ENCODE measurements at places on chromosomes 3 and 15.

GRCh38 chr3:31077021-31077601 is 182.7 kb upstream of the GADL1 start:
- peak; percentile 96 for DNase-seq

DNA sequence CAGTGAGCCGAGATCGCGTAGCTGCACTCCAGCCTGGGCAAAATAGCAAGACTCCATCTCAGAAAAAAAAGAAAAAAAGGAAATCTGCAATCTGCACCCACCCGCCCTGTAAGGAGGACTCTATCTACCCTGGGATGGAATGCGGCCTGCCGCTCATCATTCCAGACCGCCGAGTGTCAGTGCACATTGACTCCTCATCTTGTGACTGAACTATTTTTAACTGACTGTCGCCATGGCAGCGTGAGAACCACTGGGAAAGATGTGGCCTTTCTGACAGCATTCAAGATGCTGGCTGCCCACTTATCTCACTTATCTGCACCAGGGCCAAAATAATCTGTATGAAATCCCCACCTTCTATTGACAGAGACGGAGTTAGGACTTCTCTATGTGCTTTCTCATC is 38.8 kb upstream of the ANKRD34C start:
- DNase-seq: no peak

GRCh38 chr3:111824351-111824750 is 34.7 kb upstream of the PHLDB2 start:
- DNase-seq: no peak

GRCh38 chr3:39541917-39542329 is 74.4 kb downstream of the MOBP start:
- DNase-seq: peak; percentile 32

DNA sequence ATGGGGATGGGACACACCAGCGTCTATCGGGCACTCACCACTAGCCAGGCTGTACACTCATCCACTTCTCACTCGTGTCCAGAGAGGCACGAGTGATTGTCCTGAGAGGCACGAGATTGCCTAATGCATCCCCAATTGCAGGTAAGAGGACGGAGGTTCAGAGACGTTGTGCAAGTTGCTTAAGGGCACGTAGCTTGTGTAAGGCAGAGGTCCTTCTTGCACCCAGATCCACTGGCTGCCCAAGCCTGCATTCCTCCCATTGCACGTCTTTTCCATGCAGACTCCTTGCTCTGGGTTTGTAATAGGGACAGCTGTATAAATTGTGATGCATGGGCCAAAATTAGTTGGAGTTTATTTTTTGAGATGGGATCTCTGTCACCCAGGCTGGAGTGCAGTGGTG is 264.3 kb downstream of the PLCL2 start:
- DNase-seq: no peak

- DNase-seq: no peak
These were observed 44.1 kb downstream of the CPN2 start for GRCh38 chr3:194306771-194307640.

DNA sequence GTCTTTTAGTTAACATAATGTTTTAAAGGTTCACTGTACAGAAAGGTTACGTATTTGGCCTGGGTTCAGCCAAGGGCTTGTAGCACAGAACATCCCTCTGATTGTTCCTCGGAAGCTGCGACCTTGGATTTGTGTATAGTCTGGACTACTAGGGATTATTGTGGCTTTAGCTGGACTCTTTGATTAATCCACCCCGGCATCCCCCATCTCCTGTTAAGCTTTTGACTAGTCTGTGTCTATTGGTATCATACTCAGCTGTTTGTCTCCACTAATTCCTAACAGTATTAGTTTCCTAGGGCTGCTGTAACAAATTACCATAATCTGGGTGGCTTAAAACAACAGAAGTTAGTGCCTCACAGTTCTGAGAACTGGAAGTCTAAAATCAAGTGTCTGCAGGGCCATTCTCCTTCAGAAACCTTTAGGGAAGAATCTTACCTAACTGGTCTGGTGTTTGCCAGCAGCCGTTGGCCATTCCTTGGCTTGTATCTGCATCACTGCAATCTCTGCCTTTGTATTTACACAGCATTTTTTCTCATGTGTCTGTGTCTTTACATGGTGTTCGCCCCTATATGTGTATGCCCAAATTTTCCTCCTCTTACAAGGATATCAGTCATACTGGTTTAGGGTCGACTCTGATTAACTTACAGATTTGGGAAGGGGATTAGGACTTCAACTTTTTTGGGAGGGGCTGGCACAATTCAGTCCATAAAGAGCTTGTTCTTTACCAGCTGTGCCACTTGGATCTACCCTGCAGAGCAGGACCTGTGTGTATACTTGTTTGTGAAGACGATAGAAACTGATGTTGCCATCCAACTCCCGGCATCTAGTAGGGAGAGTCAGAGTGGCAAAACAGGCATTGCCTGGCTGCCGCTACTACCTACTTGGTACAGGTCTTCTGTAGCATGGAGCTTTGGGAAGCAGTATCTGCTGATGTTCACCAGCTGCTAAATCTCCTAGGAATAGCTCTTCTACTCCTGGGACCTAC is 117.8 kb downstream of the UBE2E2 start:
- no peak for DNase-seq

DNA sequence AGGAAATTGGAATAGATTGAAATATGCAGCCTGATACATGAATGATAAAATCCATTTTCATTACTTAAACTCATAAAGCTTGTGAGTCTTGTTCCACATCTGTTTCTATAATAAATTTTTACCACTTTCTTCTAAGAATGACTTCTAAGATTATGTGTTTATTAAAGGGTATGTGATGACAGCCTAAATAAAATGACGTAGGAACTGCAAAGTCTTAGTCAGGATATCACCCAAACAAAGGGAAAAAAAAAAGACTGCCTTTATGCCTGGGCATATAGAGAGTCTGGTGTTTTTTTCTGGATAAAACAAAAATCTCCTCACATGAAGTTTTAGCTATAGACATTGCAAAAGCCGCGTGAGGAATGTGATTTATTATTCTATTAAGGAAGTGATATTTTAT is 844.0 kb downstream of the DIPK2A start:
- no peak for DNase-seq

GRCh38 chr3:23519314-23520208 is 286.2 kb upstream of the UBE2E1 start:
- DNase-seq: no peak

- DNase-seq: no peak
These were observed 105.3 kb upstream of the TOPAZ1 start for GRCh38 chr3:44136421-44136820.

GRCh38 chr15:74302821-74303359 is 64.6 kb downstream of the CYP11A1 start:
- DNase-seq: peak; percentile 7

GRCh38 chr3:21564531-21564930 is 186.5 kb downstream of the ZNF385D start:
- no peak for DNase-seq

- DNase-seq: no peak
These were observed 94.3 kb downstream of the TBC1D2B start for GRCh38 chr15:77983091-77983707.

DNA sequence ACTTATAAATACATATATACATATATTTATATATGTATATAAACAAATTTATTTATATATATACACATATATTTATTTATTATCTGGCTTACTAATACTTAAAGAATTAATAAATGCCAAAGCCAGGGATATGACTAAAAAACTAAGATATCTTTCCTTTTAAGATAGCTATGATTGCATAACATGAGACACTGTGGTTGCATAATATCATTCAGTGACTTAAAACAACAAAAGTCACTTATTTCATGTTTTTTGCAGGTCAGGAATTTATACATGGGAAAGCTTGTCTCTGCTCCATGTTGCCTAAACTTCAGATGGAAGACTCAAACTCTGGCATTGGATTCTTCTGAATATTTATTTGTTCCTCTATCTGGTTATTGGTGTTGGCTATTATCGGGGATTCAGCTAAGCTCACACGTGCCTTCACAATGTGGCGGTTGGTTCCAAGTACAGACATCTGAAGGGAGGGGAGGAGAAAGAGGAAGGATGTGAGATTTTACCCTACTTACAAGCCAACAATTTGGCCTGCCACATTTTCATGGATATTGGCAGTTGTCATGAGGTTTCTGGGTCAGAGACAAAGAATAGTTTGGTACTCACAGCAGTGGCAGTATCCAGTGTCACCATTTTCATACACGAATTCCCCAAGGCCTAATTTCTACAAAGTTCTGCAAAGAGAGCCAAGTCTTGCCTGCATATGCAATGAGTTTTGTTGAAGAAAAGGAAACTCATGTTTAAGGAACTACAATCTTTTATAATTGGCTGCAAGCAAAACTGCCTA is 381.6 kb downstream of the EPHA3 start:
- no peak for DNase-seq

DNA sequence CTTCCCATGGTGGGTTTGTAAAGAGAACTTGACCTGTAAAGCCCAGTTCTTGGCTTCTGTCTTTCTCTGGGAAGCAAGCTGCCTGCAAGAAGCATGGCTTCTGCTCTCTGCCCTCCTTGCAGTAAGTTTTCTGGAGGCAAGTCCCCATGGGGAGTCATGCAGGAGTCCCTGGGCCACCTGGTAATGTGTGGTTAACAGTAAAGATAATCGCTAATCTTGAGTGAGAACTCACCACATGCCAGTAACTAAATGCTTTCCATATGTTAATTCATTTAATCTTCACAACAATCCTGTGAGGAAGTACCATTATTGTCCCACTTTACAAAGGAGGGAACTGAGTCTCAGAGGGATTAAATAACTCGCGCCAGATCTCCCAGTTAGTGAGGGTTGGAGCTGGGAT is 4.2 kb downstream of the CAPN3 start:
- DNase-seq: no peak

- DNase-seq: no peak
These were observed 303.8 kb downstream of the TLE3 start for GRCh38 chr15:69793781-69794451.

DNA sequence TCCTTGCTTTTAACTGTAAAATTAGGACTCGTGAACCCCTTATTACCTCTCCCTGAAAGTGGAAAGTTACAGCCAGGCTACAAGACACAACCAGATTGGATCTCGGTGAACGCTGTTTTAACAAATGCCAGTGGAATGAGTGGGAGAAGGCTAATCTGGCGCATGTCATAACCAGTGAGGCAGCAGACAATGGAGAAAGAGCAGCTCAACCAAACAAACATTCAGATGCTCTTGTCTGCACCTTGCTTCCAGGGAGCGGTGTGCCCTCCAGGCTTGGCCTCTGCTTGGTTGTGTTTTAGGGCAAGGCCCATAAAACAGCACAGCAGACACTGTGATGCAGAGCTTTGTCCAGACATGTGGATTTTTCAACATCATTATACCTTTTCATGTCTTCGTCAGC is 45.9 kb upstream of the ATP1B3 start:
- no peak for DNase-seq

DNA sequence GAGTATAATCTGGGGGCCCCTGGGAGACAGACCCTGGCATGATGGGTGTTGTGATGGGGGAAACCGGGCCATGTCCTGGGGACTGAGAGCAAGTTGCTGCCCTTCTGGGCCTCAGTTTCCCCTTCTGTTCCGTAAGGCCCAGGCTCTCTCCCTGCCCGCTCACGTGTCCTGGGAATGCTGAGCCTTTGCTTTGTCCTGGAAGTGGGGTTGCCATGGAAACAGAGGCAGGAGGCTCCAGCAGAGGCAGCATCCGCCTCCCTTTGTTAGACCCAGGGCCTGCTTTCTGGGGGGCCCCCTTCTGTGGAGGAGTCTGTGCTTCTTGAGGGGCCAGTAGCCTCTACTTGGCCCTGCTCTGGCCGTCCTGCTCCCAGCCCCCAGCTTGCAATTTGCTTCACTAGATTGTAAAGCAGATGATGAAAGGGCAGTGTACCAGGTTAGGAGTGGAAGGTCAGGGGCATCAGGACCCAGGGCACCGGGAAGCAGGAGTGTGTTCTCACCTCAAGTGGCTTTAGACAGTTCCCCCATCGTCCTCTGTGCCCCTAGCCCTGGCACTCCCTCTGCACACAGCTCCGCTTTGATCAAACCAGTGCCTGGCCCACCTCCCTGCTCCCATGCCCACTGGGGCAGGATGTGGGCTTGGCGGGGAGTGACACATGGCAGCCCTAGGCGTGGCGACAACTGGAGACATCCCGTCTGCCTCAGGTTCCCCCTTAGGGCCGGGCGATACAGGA is 105.6 kb downstream of the FBLN2 start:
- DNase-seq: no peak

DNA sequence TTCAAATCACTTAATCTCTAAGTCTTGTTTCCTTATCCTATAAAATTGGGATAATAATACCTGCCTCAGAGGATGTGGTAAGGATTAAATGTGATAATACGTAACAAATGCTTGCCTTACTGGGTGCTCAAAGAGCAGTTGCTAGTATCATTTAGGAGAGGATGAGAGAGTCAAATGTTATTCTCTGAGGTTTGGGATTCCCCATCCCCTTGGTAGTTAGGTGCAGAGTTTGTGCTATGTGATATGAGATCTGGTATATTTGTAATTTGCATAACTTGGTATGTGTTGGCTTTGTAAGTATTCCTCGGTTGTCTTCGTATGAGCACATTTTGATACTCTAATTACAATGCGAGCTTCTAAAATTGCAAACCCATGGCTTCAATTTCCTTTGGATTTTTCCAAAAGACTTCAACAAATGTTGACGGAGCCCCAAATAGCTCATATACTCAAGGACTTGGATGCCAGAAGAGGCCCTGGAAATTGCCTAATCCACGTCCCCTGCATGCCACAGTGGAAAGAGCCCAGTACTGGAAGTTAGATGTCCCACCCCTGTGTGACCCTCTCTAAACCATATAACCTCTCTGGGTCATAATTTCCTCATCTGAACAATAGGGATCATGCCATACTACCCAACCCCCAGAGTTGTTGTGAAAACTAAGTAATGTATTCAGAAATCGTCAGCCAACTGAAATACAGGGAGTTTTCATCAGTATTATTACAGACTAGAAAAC is 85.0 kb downstream of the FBN1 start:
- DNase-seq: no peak

DNA sequence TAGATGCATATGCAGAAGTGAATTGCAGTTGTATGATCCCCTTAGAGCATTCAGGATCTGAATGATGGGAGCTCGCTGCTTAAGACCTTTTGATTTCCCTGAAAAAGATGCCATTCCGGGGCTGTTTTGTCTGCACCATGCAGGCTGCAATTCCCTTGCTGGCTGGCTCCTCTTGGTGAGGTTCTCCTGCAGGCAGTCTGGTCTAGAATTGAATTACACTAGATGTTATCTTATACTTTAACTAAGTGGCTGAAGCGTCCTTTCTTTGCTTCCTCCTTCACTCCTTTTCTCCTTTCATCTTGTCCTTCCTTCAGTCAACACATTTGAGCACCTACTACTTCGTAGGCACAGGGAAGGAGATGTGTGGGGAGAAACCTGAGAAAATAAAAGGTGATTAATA is 18.6 kb upstream of the MYZAP start:
- DNase-seq: no peak

DNA sequence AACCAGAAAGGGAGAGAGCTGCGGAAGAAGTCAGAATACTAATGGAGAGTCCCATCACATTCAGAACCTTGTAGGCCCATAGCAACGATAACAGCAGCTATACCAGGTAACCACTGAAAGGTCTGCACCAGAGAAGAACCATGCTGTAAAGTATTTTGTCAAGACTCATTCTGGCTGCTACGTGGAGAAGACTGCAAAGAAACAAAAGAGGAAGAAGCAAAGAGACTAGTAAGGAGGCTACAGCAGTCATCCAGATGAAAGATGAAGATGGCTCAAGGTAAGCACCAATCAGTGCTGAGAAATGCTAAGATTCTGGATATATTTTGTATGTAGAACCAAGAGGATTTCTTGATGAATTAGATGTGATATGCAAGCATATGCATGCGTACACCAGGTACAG is 39.6 kb downstream of the ACAP2 start:
- DNase-seq: no peak
